ENCODE measurements at places on chromosomes 1 and 21.

DNA sequence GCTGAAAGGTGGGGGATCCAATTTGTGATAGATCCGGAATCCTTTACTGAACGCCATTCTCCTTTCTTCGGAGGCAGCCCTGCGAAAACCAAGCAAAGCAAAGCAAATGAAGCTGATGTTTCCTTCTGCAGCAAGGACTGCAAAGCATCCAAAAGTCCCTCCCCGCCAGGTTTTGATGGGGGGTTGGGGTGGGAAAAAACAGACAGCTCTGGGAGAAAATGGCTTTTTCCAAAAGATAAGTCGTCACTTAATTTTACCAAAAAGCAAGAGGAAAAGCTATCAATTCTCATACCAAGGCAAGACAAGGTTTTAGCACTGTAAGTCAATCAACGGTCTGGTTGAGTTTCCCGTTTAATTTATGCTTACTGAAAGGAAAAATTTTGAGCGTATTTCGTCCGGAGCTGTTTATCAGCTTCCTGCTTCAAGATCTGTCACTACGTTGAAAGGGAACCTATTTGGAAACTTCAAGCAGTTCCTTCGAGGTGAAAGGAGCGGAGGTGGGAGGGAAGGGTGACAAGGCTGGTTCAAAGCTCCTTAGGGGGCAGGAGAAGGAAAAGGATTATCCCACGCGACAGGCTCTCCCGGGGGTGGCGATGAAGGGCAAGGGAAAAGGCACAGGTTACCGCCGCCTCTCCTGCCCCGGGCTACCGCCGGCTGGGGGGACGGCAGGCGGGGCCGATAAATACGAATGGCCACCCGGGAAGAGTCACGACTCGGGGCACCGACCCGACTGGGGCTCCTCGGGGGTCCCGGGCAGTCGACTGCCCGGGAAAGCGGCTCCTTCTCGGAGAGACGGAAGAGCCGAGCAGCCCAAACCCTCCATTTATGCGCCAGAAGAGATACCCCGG is 750 bp downstream of the SYNJ1 start:
- DNase-seq: peak; percentile 30

GRCh38 chr1:99850459-99851291 is 514 bp downstream of the AGL start:
- no peak for DNase-seq

- DNase-seq: no peak
These were observed 20.2 kb downstream of the LHX9 start for GRCh38 chr1:197937381-197937780.

- DNase-seq: no peak
These were observed 73.2 kb upstream of the B3GALT2 start for GRCh38 chr1:193259636-193260035.

DNA sequence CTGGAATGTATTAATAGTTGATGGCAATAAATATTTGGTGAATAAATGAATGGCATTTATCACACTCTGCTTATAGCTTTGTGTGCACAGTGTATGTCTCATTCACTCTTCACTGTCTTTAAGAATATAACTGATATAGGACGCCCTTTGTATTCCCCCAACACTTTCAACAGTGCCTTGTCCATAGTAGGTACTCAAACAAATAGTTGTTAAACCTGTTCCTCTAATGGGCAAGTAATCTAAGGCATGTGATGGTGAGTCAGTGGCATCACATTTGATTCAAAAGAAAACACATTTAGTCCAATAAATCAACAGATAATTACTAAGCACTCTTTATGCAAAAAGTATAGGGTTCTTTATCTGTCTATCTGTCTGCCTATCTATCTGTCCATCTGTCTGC is 11.2 kb upstream of the RXRG start:
- no peak for DNase-seq

DNA sequence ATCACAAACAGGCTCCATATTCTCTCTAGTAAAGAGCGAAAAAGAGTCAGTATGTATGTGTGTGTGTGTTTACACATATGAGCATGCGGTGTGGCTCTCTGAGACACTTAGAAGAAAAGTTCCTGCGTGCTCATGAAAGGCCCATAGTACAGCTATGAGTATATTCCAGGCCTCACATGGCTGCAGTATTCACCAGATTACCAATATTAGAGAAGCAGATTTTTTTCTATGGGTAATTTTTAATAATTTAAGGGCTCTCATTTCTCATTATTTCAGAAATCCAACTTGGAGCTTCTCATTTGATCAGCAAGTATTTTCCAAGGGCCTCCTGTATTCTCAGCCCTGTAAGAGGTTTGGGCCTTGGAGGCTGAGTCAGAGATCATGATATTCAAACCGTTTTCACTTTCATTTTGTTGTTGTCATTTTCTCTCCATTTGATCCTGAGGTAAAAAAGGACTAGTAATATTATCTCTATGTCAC is 232.9 kb upstream of the SGIP1 start:
- DNase-seq: peak; percentile 49

GRCh38 chr1:52672946-52673345 is 25.2 kb downstream of the COA7 start:
- no peak for DNase-seq

DNA sequence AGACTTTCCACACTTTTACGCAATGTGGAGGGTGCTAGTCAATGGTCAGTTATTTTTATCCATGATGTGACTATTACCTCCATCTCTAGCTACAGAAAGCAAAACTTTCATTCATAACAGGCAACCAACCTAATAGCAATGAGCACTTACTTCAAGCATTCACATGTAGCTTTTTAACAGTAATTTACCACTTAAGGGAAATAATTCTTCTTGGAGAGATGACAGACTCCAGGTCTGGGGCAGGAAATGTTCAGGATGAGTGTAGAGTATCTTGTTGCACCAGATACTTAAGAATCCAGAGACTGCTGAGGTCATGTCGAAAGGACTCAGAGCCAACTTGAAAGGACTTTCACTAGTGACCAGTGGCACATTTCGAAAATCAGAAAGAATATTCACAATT is 347.6 kb downstream of the CHRM3 start:
- no peak for DNase-seq

GRCh38 chr21:28480470-28480869 is 512.2 kb downstream of the LTN1 start:
- no peak for DNase-seq

- DNase-seq: peak; percentile 51
These were observed 30.7 kb downstream of the EIF2D start for GRCh38 chr1:206581571-206581981.

- no peak for DNase-seq
These were observed 30.5 kb downstream of the EEIG2 start for GRCh38 chr1:108590441-108590840.

DNA sequence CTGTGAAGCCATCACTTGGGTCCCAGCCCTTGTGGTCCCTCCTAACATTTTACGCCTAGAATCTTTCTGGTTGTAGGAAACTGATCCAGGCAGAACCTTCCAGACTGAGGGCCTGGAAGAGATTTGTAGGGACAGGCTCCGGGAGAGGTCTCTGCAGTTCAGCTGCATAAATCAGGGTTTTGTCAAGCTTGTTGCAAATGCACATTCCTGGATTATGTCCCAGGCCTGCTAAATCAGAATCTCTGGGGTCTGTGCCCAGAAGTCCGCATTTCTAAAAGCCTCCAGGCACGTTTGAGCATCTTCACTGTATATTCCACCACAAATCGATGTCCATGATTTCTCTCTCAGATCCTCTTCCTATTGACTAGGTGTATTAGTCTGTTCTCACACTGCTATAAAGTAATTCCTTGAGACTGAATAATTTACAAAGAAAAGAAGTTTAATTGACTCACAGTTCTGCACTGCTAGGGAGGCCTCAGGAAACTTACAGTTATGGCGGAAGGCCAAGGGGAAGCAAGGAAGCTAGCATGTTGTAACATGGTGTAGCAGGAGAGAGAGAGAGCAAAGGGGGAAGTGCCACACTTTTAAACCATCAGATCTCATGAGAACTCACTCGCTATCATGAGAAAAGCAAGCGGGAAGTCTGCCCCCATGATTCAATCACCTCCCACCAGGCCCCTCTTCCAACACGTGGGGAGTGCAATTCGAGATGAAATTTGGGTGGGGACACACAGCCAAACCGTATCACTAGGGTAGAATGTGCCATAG is 1.2 kb upstream of the FHAD1 start:
- DNase-seq: no peak

DNA sequence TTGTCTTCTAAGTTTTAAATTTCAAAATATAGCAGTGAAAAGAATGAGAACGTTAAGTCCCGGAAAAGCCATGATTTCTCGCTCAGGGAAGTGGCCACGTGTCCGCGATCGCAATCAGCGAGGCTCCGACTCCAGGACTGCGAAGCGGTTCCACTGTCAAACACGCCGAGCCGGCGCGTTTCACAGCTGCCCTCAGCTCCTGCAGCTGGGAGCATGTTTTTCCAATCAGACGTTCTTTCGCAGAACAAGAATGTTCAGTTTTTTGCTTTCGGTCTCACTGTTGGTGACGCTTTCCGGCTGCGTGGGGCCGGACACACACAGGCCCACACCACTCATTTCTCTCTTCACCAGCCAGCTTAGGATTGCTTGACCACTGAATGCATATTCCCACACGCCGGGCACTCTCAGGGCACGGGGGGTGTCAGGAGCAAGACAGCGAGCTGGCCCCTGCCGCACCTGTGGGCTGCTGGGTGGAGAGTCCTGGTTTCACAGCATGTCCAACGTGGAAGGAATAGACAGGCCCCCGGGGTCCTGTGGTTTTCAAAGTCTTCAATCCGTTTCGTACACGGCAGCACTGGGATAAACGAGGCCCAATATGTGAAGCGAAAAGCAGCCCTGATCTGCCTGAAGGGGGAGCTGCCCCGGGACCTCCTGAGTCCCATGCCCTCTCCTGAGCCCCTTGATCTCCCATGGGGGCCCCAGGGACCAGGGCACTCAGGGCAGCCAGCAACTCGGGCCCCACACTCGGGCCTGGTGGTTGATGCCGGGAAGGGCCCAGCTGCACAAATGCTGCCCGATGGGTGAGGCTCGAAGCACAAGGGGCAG is 47.3 kb upstream of the COL18A1 start:
- no peak for DNase-seq

GRCh38 chr1:172322219-172323061 is 98.0 kb upstream of the C1orf105 start:
- no peak for DNase-seq

GRCh38 chr21:44836666-44837471 is 19.0 kb upstream of the SUMO3 start:
- no peak for DNase-seq

GRCh38 chr1:224785040-224785328 is 144.5 kb upstream of the DNAH14 start:
- DNase-seq: no peak

DNA sequence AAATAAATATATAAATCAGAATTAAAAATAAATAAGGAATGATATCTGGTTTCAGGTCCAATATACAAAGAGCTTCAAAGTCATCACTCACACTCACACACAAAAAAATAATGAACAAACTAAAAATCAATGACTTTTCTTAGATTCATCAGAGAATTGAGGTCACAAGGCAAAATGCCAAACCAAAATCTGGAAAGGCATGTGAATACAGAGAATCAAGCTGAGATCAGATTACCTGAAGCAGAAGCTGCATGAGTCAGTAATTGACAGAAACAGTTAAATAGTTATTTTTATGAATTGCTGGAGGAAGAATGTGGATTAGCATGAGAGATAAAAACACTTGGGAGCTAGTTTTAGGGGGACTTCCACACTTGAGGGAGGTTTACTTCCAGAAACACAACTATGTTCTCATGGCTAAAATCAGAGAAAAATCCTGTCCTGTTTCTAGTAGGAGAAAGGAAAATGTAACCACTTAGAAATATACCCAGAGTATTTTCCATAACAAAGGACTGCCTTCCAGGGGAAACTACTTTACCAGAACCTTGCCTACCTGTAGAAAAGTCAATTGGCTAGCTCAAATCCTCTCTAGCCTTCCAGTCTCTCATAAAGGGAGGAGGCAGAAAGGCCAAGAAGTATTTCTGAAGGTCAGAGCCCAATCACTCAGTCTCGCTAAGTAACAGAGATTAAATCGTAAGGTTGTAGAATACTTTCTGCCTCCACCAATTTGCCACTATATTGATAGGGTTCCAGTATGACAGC is 536.6 kb upstream of the NR5A2 start:
- DNase-seq: no peak

GRCh38 chr1:155009221-155009711 is 6.7 kb downstream of the ZBTB7B start:
- no peak for DNase-seq

DNA sequence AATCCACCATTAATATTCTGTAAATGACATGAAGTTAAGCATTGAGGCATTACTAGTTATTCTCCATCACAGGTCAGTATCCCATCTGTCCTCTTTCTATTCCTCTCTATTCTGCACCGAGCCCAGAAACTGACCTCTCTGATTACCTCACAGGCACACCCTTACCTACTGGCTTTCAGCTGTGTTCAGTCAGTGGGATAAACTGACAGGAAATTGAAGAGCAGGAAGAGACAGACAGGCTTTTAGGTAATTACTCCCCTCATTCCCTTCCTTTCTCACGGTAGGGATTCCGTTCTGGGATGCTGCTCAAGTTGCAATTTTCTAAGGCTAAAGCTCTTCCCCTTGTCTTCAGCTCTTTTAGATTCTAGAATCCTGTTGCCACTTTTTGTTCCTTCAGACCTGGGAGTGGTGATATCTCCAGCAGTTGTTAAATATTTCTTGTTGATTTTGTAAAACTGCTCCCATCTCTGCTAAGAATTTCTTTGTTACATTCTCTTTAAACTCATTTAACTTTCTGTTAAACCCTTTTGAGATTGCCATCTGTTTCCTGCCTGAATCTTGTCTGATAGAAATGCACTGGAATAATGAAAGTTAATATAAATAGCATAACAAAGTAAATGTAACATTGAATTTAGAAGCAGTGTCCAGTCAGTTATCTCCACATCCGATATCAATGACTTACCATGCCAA is 1063.4 kb downstream of the PLA2G4A start:
- no peak for DNase-seq

- DNase-seq: no peak
These were observed 2.2 kb downstream of the ZC3H12A start for GRCh38 chr1:37476460-37477197.

- DNase-seq: no peak
These were observed 40.6 kb downstream of the DRAM2 start for GRCh38 chr1:111099289-111099688.

GRCh38 chr1:183859831-183860230 is 54.9 kb downstream of the RGL1 start:
- DNase-seq: no peak

GRCh38 chr1:186330758-186331157 is 44.3 kb downstream of the TPR start:
- DNase-seq: no peak

- DNase-seq: no peak
These were observed 12.6 kb downstream of the SLC22A15 start for GRCh38 chr1:115988953-115989352.

- DNase-seq: no peak
These were observed 5.1 kb downstream of the AHCYL1 start for GRCh38 chr1:109989506-109990301.

All from activated CD8-positive, alpha-beta T cell treated with anti-CD3 and anti-CD28 coated beads, Interleukin-2, amount 10 ng/mL, durations not matched to agents 7 days and 5 days (primary cell).